ENCODE measurements at places on chromosomes 16 and 17.

- no peak for DNase-seq
These were observed 39.4 kb downstream of the OTOA start for GRCh38 chr16:21703156-21703555.

DNA sequence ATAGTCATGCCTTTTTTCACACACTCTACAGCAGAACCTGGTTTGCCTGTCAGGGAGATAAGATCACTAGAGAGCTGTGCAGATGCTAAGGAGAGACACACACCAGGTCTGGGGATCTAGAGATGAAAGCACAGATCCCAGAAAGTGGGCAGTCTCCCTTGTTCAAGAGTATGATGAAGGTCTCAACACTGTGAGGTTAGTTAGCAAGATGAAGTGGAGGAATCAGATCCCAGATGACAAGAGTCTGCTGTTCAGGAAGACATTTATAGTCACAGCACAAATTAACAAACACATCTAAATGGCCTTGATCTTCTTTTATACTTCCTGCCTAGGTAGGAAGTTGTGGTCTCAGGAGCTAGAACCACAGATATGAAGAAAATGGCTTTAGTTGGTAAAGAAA, 23.4 kb upstream of the SKAP1 start:
- no peak for DNase-seq

GRCh38 chr17:4719146-4719545, 8.7 kb downstream of the ARRB2 start:
- no peak for DNase-seq

DNA sequence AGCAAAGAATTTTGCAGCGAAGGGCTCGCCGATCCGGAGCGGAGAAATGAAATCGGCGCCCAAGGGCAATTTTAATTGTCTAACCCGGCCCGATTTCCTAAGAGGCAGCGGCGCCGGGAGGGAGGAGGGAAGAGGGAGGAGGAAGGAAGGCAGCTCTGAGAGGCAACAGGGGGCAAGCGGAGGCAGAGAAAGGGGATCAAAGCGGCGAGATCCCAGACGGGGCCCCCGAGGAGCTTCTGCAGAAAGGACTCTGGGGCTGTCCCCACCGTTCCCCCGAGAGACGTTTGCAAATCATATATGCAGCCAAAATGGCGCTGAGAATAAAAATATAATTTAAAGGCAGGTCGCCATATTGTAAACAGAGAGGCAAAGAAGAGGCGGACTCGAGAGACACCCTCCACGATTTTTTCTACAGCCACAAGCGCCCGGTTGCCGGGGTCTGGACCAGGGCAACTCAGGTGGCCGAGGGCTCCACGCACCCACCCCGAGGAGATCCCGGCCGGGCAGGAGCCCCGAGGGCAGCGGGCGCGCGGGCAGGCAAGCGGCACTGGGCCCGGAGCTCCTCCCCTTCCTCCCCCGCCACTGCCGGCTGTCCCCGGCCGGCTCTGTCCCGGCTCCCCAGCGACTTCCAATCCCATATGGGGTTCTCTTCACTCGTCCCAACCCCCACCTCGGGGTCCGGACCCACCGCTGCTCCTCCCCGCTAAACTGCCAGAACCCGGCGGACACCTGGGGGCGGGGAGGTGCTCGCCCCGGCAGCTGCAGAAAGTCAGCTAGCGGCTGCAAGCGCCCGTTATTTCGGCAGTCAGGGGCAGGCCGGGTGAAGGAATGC, 1.9 kb downstream of the PHF12 start:
- peak; percentile 37 for DNase-seq

- no peak for DNase-seq
These were observed 21.2 kb upstream of the PIRT start for GRCh38 chr17:10859051-10859450.

GRCh38 chr16:86306011-86306644, 204.2 kb upstream of the FOXF1 start:
- no peak for DNase-seq

DNA sequence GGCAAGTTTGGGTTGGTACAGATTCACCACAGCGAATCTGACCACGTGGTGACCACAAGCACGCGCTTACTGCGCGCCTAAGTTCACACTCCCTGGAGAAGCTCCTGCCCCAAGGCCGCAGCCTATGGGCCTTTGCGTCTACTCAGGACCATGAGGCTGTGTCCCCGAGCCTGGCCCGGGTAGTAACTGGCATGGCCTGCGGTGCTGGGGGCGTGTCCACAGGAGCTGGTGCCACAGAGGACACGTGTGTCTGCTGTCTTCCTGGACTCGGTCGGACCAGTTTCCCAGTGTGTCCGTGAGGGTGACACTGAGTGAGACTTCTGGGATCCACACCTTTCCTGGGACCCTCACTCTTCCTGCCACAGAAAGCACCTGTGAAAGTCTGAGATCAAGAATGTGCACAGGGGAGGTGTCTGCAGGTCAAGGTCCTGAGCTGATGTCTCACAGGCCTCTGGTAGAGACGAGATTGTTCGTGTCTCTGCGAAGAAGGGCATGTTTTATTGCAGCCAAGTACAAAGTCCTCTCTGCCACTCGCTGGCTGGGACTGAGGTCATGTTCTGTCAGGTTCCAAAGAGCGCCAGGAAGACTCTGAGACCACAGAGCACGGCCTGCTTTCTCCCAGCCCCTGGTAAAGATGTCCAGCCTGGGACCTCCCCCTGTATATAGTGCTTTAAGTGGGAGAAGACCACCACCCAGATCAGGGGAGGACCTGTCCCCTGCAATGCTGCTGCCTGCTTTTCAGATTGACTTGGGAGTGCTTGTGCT, 25.2 kb upstream of the CAPN15 start:
- no peak for DNase-seq
